CMK (cell line): ENCODE measurements at places on chromosomes 6 and 20.

DNA sequence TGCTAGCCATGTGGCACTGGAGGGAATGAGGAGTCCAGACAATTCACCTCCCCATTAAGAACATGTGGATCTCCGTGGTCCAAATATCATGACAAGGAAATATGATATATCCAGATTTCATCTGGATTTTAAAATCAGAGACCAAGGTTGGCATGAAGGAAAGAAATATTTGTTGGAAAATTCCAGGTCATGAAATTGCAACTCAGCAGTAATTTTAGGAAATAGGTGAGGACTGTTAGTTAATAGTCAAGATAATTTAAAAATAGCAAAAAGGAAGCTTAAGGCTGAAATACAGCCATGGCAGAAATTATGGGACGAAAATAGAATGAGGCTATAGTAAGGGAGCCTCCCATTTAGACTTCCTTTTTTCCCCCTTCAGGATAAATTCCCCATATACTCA, 26.9 kb downstream of the DEFB114 start:
- no peak for DNase-seq

GRCh38 chr20:3658019-3658715, 5.0 kb downstream of the GFRA4 start:
- no peak for DNase-seq

DNA sequence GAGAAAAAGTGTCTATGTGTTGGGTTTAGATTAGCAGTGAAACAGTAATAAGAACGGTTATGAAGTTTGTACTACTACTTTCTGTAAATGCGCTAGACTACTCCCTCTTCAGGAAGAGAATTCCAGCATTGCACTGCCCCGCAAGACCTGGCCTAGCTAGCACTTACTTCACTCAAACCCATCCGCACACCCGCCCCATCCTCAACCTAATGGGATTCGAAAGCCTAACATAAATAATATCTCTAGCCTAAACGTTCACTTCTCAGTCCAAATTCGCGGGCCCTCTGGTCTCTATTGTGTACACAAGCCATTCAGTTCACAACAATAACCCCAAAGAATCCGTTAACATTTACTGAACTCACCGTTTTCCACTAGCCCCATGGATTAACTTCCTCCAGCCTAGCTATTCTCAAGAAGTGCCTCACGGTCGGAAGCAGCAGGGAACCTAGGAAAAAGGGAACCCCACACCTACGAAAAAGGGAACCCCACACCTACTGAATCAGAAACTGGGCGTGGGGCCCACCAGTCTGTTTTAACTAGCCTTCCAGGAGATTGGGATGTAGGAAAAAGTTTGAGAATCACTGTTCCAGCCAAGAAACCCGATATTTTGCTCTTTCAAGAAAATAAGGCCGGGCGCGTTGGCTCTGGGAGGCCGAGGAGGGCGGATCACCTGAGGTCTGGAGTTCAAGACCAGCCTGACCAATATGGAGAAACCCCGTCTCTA, 45.4 kb upstream of the BTN3A2 start:
- DNase-seq, result no peak

GRCh38 chr6:131765081-131765803, 42.6 kb upstream of the ENPP1 start:
- DNase-seq, result no peak

DNA sequence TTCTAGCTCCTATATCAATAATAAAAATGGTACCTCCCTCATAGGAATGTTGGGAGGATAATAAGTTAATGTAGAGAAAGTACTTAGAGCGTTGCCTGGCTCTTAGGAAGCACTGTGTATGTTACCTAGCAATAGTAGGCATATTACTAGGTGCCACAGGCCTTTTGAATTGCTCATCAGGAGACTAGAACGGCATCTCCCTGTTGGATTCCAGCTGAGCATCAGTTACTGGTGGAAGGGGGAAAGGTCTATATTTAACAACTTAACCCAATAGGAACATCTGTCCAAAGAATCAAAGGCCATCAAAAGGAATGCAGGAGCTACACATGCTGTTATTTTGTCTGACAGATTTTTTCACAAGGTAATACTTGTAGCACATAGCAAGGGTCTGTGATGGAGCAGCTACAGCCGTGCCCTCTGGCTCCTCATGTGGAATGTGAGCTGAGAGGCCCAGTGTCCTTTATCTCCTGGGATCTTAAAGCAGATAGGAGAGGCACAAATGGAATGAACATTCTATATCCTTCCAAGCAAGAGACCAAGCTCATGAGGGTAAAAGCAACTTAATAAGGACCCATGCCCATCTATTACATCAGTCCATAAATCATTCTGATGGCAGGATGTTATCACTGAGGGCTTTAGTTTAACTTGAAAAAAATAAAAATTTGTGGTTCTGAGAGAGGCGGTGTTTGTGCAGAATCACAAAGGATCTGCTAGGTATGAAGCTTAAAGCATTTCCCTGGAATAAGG, 184.9 kb upstream of the LAMP5 start:
- no peak for DNase-seq

- no peak for DNase-seq
Observed at GRCh38 chr20:46073443-46073842, 16.3 kb downstream of the NCOA5 start.

DNA sequence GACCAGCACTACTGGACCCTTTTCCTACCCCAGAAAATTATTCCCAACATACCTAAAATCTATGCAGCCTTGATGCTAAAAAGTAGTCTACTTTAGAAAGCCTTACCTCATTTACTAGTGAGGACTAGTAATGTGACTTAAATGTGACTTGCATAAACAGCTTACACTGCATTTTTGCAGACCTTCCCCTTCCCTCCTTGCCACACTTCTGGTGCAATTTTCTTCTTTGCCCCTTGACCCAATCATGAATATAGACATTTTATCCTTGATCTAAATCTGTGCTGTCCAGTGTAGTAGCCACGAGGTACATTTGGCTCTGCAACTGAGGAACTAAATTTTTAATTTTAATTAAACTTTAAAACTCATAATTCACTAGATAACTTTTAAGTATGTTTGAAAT, 7.0 kb upstream of the ZKSCAN8 start:
- no peak for DNase-seq

DNA sequence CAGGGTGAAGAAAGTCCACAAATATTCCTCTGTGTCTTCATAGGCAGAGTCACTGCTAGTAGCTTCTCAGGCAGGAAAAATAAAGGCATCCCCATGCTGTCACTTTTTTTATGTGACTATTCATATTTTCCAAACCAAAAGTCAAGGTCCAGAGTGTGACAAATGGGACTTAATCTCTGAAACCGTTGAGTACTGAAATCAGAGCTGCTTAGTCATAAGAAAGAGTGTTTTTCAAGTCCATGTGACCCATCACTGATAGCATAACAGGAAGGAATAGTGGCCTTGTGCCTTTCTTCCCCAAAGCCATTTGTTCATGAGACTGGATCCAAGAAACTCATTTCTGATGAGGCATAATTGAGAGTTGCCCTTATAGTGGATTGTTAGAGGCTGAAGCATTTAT, 210.3 kb upstream of the TSHZ2 start:
- no peak for DNase-seq

- DNase-seq, result no peak
Observed at GRCh38 chr6:100105919-100106529, 112.0 kb upstream of the MCHR2 start.

GRCh38 chr20:32742322-32743236, 688 bp downstream of the COMMD7 start:
- DNase-seq, result no peak

- no peak for DNase-seq
Observed at GRCh38 chr6:168640768-168641167, 199.8 kb downstream of the SMOC2 start.

DNA sequence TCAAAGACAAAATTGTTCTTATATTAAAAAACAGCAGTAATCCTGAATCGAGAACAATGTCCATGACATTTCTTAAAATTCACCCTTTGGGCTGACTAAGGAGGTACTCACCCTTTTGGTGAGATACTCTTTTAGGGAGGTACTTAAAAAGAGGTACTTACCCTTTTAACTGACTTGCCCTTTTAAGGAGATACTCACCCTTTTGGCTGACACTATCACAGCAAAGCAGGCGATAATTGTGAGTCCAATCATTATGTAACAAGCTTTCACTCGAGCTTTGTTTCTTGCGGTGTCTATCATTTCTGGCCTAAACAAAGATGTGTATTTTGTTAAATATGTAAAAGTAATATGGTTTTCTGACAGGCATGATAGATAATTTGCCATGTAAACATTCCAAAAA, 3.7 kb downstream of the FAM162B start:
- DNase-seq, result no peak

GRCh38 chr6:12844284-12845223, 128.0 kb downstream of the PHACTR1 start:
- DNase-seq, result peak; percentile 7
